Kidney epithelial cell (primary cell): ENCODE measurements at places on chromosomes 6 and 20. TPM values are rescaled to one million over a fixed set of nuclear protein-coding genes. Genes with fewer than 3 reads are reported as not detected.

- DNase-seq = no peak
Measured at GRCh38 chr20:39874049-39874893, 814.8 kb downstream of the MAFB start.

- DNase-seq = peak; percentile 84
Measured at GRCh38 chr6:33410050-33410710, 634 bp upstream of the PHF1 start.

DNA sequence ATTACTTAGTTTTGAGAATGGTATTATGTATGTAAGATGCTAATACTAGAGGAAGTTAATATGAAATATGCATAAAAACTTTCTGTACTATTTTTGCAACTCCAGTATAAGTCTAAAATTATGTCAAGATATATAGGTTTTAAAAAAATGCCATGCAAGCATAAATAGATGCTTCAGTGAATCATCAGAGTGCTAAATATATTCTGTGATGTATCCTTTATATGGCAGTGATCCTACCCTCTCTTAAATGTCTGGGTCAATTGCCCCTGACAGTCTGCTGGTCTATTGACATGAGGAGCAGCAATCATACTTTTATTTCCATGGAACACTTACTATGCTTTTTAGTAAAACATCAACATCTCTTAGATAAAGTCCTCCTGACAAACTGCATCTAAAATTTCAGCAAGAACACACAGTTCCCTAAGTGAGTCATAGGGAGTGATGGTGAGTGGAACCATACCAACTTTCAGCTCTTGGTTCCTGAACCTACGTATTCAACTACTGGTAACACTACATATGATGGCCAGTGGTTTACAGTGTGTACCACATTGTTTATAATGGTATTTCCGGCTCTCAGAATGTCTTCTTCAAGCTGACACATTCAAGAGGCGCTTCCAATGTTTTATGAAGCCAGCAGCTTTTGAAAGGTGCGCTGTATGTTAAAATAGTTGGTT, 928.7 kb upstream of the GJE1 start:
- DNase-seq = no peak

SEL1L2 gene
- not detected in 2 replicates for total RNA-seq

DNA sequence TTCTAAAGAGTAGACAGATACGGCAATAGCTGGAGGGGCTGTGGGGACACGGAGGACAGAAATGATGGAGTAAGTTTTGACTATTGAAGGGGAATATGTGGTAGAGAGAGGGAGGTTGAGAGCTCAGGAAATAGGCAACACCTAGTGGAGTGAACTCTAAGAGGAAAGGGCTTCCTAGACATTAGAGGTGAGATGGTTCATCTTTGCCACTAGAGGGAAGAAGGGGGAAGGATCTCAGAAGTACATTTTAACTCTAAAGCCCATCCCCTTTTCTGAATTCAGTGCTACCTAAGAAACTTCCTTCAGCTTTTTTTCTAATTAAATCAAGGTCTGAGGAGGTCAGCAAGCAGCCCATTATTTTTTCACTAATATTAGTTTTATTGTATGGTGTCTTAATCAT, 689.4 kb upstream of the MAP3K7 start:
- no peak for DNase-seq

- no peak for DNase-seq
Measured at GRCh38 chr6:42021847-42022754, 28.2 kb upstream of the TAF8 start.

DNA sequence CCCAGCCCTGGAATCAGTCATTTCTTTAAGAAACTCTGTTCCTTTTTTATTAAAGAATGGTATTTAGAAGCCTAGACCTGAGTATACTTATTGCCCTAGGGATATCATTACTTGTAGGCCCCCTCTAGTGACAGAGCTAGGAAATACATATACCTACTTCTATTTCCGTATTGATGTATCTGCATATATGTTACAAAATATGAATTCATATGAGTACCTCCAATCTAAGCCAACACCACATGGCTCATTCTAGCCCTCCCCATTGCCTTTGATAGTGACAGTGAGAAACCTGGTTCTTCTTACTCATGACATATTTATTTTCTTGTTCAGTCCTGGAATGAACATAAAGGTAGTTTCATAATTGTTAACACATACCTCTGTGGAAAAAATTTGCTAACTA, 137.2 kb downstream of the FARS2 start:
- DNase-seq = no peak

- DNase-seq = no peak
Measured at GRCh38 chr6:35213824-35214756, at the start of gene SCUBE3. Gene SCUBE3 (plus strand): TSS chr6:35213956. CDS start chr6:35214419, 463 bp downstream.

DNA sequence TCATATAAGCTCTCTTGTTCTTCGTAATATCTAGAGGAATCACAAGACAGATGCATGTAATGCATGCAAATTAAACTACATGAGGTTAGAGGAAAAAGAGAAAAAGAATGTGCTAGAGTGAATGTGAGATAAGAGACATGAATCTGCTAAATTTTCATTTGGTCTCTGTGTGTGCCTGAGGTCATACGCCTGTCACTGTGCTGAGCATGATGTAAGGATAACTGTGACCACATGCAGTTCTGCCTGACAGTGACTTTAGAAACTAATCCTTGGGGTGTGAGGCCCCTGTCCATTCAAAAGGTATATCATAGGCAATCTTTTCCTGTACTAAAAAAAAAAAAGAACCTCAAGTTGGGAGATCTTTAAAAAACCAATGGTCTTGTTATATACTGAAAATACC, 70.6 kb downstream of the SHPRH start:
- no peak for DNase-seq

GRCh38 chr6:148829415-148830101, 82.7 kb downstream of the UST start:
- no peak for DNase-seq

GRCh38 chr6:73565767-73566485, 45.1 kb upstream of the EEF1A1 start:
- peak; percentile 25 for DNase-seq

- no peak for DNase-seq
Measured at GRCh38 chr20:50094522-50094921, 18.4 kb downstream of the UBE2V1 start.

DNA sequence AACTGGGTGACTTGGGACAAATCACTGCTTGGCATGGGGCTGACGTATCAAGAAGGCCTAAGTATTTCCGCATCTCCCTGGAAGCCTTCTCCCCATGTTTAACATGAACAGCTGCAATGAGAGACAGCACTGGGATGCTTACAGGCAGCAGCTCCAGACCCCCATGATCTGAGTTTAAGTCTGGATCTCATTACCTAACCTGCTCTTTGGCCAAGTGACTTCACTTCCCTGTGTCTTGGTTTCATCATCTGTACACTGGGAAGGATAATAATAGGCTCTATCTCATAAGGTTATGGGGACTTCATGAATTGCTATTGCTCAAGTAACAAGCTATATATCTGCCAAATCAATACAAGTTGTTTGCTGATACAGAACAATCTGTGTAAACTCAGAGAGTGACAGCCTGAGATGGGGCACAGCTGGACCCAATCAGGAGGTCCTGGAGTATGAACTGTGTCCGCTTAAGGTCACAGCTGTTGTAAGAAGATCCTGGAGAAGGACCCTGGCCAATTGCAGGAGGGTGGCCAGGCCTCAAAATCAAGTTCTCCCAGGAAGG, 56.0 kb downstream of the TGM2 start:
- no peak for DNase-seq

DNA sequence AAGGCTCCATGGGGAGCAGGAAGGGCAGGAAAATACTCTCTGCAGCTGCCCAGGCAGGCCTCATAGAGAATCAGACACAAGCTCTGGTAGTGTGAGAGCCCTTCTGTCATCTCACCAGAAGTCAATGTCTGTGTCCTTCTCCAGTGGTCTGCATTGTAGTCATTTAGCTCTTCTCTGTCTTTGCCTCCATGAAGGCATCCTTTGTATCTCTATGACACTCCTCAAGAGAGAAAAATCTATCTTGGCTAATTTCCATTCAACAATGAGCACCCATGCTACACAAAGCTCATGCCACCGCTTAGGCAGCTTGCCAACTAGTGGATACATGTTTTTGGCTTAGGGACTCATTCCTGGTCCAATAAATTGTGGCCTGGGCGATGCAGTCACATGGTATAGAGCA, 92.1 kb downstream of the RNF217 start:
- DNase-seq = no peak

GRCh38 chr6:84805145-84805544, 40.7 kb upstream of the TBX18 start:
- no peak for DNase-seq

- no peak for DNase-seq
Measured at GRCh38 chr20:51424270-51425117, 118.0 kb downstream of the NFATC2 start.

DNA sequence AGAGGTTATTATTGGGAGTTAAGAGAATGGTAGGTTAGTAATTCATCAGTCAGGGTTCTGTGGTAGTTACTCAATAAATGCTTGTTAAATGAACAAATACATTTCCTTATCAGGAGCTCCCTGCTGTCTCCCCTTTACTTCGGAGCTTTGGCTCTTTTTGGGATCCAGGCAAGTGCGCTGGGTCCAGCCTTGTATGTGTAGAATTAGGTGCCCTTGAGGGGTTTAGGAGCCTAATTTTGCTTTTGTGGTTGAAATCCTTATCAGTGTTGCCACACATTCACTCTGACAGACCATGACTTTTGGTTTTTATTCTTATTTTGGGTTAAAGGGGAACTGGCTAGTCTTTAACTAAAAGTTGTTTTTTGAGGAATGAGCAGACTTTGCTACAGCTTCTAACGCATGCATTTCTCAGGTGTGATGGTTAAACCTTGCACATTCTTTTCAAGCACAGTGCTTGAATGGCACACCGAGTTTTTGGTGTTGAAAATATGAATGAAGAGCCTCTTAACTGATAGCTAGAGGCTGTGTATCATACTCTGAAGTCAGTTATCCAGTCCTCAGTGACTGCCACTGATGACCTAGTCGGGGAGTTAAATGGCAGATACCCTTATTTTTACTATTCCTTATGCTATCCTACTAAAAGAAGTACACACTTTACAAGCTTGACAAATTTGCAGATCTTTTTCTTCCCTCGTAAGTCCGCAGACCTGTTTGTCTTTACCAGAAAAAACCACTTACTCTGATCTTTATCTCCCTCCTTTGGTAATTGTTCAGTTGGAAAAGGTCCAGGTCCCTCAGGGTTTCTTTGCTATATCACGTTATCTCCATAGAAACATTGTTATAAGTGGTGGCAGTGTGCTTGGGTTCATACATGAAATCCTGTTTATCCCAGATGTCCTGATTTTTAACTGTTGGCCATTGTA, 50.7 kb upstream of the PLCG1 start:
- DNase-seq = no peak

DNA sequence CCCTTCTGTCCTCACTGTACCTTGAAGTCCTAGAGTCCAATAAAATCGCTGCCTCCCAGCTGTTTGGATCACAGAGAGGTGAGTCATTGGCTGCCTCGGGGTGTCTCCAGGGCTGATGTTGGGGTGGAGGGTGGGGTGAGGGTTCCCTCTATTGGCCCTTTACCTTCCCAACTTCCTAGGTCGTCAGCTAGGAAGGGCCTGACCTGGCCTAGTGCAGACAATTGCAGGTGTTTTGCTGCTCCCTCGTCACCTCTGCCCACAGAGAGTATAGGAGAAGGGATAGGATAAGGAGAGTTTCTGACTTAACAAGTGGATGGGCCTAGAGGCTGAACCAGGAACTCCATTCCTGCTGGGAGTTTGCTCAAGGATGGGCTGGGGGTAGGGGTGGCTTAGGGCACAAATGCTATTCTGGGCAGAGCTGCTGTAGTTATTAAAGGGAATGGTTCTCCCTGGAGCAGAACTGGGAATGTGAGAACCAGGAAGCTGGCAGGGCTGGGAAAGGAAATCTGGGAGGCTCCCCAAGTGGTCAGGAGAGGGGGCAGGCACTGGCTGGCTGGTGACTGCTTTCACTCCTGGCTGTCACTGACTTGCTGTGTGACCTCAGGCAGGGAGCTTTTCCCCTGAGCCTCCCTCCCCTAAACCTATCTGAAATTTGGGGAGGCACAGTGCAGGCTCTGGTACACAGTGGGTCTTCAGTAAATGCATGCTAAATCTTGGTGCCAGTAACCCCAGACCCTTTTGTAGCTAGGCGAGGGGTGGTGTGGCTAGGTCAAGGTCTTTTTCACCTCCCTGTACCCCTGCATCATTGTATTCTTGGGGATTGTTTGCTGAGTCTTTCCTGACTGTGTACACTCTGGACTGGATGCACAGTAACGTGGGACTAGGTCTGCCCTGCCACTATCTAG, 1.5 kb downstream of the TP53INP2 start:
- DNase-seq = no peak

DNA sequence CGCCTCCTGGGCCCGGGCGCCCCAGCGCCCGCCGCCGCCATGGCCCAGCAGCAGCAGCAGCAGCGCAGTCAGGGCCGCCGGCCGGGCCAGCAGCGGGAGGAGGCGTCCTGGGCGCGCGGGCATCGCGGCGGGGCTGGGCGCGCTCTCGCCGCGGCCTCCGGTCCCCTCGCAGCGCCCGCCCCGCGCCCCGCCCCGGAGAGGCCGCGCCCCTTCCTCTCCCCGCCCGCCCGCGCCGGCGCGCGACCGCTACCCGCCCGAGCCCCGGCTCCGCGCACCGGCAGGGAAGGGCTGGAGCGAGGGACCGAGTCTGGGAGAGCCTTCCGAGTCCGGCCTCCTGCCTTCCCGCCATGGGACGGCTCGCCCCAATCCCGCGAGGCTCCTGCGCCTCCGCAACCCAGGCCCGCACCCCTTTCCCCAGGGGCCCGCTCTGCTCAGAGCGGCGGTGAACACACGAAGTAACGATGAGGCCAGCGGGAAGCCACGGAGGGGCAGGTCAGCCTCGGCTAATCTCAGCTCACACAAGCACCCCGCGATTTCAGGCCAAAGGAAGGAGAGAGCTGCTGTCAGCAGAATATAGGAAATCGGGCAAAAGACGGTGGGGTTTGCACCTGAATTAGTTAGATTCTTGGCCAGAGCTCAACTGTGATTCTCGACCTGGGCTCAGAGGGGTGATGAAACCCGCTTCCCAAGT, at the start of gene TXNDC5:
Gene TXNDC5 (minus strand): TSS at position 135 of the 691 bp plus-strand sequence. CDS start 12 bp downstream, at position 123.
- no peak for DNase-seq

GRCh38 chr6:46653439-46654195, 842 bp downstream of the SLC25A27 start:
- no peak for DNase-seq

PAX1 gene
- not detected in 2 replicates for total RNA-seq

- peak; percentile 75 for DNase-seq
Measured at GRCh38 chr6:142361779-142362750, 60.3 kb downstream of the ADGRG6 start.

TRIM15 gene
- total RNA-seq = not detected in 2 replicates

DNA sequence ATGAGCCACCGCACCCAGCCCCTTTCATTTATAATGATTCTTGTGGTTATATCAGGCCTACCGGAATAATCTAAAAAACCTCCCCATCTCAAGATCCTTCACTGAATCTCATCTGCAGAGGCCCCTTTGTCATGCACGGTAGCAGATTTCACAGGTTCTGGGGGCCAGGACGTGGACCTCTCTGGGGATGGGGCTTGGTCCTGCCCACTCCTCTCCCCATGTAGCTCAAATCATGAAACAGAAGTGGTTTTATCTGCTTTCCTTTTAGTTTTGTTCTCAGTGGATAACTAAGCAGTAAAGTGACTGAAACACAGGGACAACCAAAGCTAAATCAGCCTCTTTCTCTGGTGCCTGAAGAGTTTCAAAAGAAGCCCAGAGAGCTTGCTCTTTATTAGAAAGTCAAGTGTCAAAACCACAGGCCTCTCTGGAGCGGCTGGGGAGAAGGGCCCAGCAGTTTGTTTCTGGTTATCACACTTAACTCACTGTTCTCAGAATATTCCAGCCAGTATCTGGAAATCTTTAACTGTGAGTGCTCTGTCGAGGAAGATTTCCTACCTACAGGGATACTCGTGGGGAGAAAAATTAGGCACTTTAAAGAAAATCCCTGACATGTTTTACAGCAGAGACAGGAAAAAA, 60.6 kb upstream of the FAM184A start:
- DNase-seq = no peak

GFRAL gene
- not detected in 2 replicates for total RNA-seq

PSORS1C1 gene
- total RNA-seq = 0.38 and 0.48 TPM in 2 replicates

RAET1E gene
- not detected in 2 replicates for total RNA-seq

GRCh38 chr6:166267526-166267925, 40.7 kb downstream of the PRR18 start:
- no peak for DNase-seq
